ENCODE measurements at places on chromosomes 12 and 14. TPM values are rescaled to one million over a fixed set of nuclear protein-coding genes. Genes with fewer than 3 reads are reported as not detected.

The PNP gene
- total RNA-seq, result 58.9 TPM

The SERPINA5 gene
- total RNA-seq, result not detected

The MAP3K9 gene
- total RNA-seq, result 7.8 TPM

The OVCH1 gene
- total RNA-seq, result not detected

The HOXC11 gene
- not detected for total RNA-seq

The ACVRL1 gene
- not detected for total RNA-seq

The ASCL4 gene
- total RNA-seq, result not detected

The KCNJ8 gene
- total RNA-seq, result not detected

The FICD gene
- 9.7 TPM for total RNA-seq

- H3K4me3 ChIP-seq, result no peak overlapping the region
- H3K4me1 ChIP-seq, result no peaks in the 10 kb centered on the region
- H3K27me3 ChIP-seq, result no peaks in the 10 kb centered on the region
- no peaks in the 10 kb centered on the region for H3K36me3 ChIP-seq
These were observed 25.7 kb downstream of the TSHR start for GRCh38 chr14:80981156-80981555.

- no peak overlapping the region for H3K4me3 ChIP-seq
- H3K27ac ChIP-seq, result no peak overlapping the region
- no peak for DNase-seq
- H3K4me1 ChIP-seq, result no peaks in the 10 kb centered on the region
These were observed 2.3 kb upstream of the ADSS1 start for GRCh38 chr14:104721505-104722431.

- no peak overlapping the region for H3K4me3 ChIP-seq
- H3K4me1 ChIP-seq, result peaks cover 10% of the 10 kb centered on the region
- no peaks in the 10 kb centered on the region for H3K27me3 ChIP-seq
- DNase-seq, result no peak
- H3K27ac ChIP-seq, result no peak overlapping the region
- peaks cover 8% of the 10 kb centered on the region for H3K36me3 ChIP-seq
These were observed 28.1 kb downstream of the GIT2 start for GRCh38 chr12:109968032-109968420.

DNA sequence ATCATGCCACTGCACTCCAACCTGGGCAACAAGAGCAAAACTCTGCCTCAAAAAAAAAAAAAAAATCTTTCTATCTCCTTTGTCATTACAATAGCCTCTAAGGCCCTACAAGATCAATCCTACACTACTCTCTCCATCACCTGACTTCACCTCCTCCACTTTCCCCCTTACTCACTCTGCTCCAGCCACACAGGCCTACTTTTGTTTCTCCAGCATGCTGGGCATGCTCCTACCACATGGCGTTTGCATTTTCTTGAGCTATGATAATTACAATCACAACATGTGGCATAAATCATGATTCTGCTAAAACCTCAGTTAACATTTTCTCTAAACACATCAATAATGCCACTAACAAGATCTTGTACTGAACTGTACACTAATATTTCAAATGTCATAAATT is 7.8 kb downstream of the PPP1R13B start:
- DNase-seq, result no peak
- no peak overlapping the region for H3K27ac ChIP-seq
- H3K4me3 ChIP-seq, result no peak overlapping the region
- H3K27me3 ChIP-seq, result no peaks in the 10 kb centered on the region

GRCh38 chr12:3200814-3201233 is 123.6 kb downstream of the TSPAN9 start:
- no peak overlapping the region for H3K4me3 ChIP-seq
- no peak overlapping the region for H3K27ac ChIP-seq
- DNase-seq, result no peak
- H3K36me3 ChIP-seq, result no peaks in the 10 kb centered on the region
- H3K4me1 ChIP-seq, result no peaks in the 10 kb centered on the region

DNA sequence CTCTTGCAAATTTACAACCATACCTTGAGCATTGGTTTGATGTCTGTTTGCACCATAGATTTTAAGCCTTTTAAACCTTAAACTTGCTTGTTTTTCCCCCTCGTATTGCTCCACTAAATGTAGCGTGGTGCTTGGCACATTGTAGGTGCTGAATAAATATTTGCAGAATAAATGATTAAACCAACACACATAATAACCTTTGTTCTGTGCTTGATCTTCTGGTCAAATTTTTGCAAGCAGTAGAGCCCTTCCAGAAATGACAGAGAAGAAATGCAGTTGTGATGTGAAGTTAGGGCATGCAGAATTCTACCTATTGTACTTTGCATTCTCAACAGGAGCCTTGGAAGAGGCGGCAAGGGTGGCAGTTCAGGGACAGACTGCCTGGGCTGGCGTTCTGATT is 394.4 kb upstream of the TBX3 start:
- no peaks in the 10 kb centered on the region for H3K27me3 ChIP-seq
- DNase-seq, result no peak
- no peaks in the 10 kb centered on the region for H3K4me1 ChIP-seq

GRCh38 chr12:24379433-24379832 is 430.0 kb upstream of the SOX5 start:
- H3K4me1 ChIP-seq, result no peaks in the 10 kb centered on the region
- no peak overlapping the region for H3K27ac ChIP-seq
- H3K36me3 ChIP-seq, result no peaks in the 10 kb centered on the region
- DNase-seq, result no peak

DNA sequence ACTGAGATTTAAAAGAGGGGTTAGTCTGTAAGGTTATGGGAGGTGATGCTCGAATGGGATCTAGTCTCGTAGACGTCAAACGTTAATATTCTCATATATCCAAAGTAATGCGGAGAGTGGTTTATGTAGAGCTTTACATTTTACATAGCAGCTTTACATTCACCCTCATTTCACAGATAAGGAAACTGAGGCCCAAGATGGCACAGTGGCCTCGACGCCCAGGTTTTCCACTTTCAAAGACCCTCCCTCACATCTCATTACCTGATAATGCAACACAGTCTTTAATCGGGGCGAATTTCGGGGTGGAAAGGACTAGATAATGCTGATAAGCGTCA is 450 bp upstream of the TDG start:
- peaks cover 14% of the 10 kb centered on the region for H3K36me3 ChIP-seq
- H3K27me3 ChIP-seq, result no peaks in the 10 kb centered on the region
- DNase-seq, result no peak
- H3K4me3 ChIP-seq, result peak overlapping the region; percentile 87
- H3K27ac ChIP-seq, result peak overlapping the region; percentile 94

- no peaks in the 10 kb centered on the region for H3K27me3 ChIP-seq
- no peaks in the 10 kb centered on the region for H3K4me1 ChIP-seq
- H3K36me3 ChIP-seq, result no peaks in the 10 kb centered on the region
- no peak for DNase-seq
These were observed 14.7 kb upstream of the LPCAT3 start for GRCh38 chr12:7032990-7033389.

DNA sequence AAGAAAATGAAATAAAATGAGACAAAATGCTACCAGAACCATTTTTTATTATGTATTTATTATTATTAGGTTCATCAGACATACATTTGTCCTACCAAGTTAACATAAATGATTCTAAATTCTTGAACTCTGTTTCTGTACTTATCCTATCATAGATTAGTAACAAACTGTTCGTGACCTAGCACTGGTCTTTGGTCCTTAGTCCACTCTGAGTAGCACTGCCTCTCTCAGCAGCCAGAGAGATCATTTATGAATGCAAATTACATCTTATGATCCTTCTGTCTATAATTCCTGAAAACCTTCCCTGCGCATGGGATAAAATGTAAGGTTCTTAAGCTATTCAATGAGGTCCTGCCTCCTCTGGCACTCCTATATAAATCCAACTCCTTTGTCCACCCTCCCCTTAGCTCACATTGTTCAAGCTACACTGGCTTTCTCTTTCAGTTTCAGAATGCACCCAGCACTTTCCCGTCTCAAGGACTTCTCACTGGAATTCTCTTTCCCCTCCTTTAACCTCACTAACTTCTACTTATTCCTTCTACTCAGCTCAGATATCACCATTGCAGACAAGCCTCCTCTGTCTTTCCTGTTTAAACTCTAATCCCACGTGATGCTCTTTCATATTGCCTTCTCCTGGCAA is 17.1 kb downstream of the PDZRN4 start:
- no peaks in the 10 kb centered on the region for H3K4me1 ChIP-seq
- no peak overlapping the region for H3K4me3 ChIP-seq
- H3K36me3 ChIP-seq, result no peaks in the 10 kb centered on the region
- DNase-seq, result no peak

GRCh38 chr12:461425-461824 is 1.7 kb downstream of the B4GALNT3 start:
- no peak for DNase-seq
- H3K27me3 ChIP-seq, result no peaks in the 10 kb centered on the region
- no peak overlapping the region for H3K4me3 ChIP-seq
- H3K4me1 ChIP-seq, result peaks cover 13% of the 10 kb centered on the region

- H3K4me1 ChIP-seq, result no peaks in the 10 kb centered on the region
- no peaks in the 10 kb centered on the region for H3K27me3 ChIP-seq
- H3K4me3 ChIP-seq, result no peak overlapping the region
- peak overlapping the region; percentile 53 for H3K27ac ChIP-seq
- DNase-seq, result no peak
- H3K36me3 ChIP-seq, result no peaks in the 10 kb centered on the region
These were observed 205.4 kb downstream of the DAD1 start for GRCh38 chr14:22383515-22384166.

- no peak overlapping the region for H3K4me3 ChIP-seq
- peaks cover 25% of the 10 kb centered on the region for H3K4me1 ChIP-seq
- no peaks in the 10 kb centered on the region for H3K27me3 ChIP-seq
- DNase-seq, result no peak
- no peak overlapping the region for H3K27ac ChIP-seq
These were observed 3.3 kb upstream of the APPL2 start for GRCh38 chr12:105239304-105239703.

- H3K27ac ChIP-seq, result no peak overlapping the region
- no peak for DNase-seq
- no peak overlapping the region for H3K4me3 ChIP-seq
- peaks cover 10% of the 10 kb centered on the region for H3K36me3 ChIP-seq
- peaks cover 15% of the 10 kb centered on the region for H3K4me1 ChIP-seq
These were observed 2.3 kb upstream of the SPATS2 start for GRCh38 chr12:49364989-49365388.

DNA sequence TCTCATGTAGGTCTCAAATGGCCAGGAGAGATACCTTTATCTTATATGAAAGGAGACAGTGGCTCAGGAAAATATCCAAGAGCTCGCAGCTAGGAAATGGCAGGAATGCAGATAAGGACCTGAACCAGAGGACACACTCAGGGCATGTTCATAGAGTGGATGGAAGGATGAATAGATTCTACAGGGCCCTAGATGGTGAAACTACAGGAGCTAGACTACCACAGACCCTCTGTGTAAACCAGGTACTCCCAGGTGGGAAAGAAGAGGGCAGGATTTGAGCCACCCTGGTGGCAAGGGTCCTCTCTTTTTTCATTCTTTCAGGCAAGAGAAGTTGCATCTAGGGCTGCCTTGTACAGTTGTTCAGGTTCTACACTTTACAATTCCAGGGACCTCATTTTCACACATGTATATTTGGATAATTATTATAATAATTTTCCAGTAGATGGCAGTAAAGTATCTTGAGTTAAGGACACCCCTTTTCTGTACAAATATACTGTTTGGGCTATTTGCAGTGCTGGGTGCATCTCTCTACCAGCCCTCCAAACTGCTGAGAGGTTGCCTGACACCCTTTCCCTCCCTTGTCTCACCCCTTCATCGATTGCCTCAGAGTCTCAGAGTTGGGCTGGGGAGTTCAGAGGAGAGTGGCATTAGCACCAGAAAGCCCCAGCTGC is 10.5 kb upstream of the ZDHHC22 start:
- no peaks in the 10 kb centered on the region for H3K4me1 ChIP-seq
- H3K27ac ChIP-seq, result no peak overlapping the region
- no peak overlapping the region for H3K4me3 ChIP-seq
- DNase-seq, result no peak

DNA sequence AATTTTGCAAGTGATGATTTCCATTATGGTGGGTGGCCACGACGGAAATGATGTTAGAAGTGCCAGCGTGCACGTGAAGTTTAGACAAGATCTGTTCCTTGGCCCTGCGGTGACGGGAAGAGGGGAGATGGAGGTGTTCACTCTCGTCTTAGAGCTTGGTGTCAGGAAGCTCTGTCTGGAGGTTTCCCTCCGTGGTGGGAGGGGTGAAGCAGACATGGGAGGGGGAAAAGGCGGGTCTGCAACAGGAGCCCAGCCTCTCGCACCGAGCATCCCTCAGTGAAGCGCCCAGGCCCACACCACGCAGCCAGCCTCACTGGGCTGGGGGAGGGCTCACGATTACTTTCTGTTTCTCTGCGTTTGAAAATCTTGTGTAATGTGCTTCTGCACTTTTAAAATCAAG is 26.3 kb downstream of the EML1 start:
- H3K36me3 ChIP-seq, result no peaks in the 10 kb centered on the region
- no peak overlapping the region for H3K27ac ChIP-seq

DNA sequence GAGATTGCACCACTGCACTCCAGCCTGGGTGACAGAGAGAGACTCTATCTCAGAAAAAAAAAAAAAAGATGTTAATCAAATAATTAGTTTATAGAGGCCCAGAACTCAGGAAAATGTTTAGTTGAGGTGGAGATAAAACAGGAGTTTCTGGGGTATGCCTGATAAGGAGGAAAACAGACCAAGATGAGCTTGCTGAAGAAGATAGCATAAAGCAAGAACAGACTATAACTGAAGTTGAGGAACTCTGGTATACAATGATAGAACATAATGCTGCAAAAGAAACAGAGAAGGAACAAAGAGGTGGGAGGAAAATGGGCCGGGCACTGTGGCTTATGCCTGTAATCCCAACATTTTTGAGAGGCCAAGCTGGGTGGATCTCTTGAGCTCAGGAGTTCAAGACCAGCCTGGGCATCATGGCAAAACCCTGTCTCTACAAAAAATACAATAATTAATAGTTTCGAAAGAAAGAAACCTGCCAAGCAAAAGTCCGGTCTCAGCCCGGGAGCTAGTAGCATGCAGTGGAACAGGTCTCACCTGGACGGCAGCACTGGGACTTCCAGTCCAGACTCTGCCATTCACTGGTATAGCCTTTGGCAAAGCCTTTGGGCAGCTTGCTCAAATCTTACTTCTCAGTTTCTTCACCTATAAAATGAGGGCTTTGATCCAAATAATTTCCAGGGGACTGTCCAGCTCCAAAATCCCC is 25.4 kb downstream of the SLC35E3 start:
- no peak for DNase-seq
- no peaks in the 10 kb centered on the region for H3K27me3 ChIP-seq
- H3K27ac ChIP-seq, result no peak overlapping the region
- H3K4me3 ChIP-seq, result no peak overlapping the region
- H3K4me1 ChIP-seq, result peaks cover 5% of the 10 kb centered on the region

GRCh38 chr12:119373666-119374065 is 39.1 kb downstream of the CCDC60 start:
- no peaks in the 10 kb centered on the region for H3K27me3 ChIP-seq
- H3K36me3 ChIP-seq, result no peaks in the 10 kb centered on the region
- no peak overlapping the region for H3K4me3 ChIP-seq
- no peaks in the 10 kb centered on the region for H3K4me1 ChIP-seq

Data from naive thymus-derived CD4-positive, alpha-beta T cell (primary cell).